ENCODE measurements at places on chromosomes 1 and 21.

DNA sequence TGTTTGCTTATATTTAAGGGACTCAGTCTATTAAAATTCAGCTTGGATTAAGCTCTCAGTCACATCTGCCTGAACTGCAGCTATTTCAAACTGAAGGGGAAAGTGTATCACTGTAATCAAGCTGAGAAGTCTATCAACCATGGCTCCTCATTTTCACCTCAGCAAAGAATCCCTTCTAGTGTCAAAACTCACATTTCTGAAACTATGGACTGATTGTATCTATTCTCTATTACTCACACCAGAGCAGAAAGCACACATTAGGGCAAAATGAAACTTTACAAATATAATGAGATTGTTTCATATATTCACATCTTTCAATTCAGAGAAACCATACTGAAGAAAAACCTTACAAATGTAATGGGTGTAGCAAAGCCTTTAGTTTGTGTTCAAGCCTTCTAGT is 14.6 kb upstream of the C1orf146 start:
- DNase-seq: no peak

- no peak for DNase-seq
Measured at GRCh38 chr1:83905315-83905907, 93.5 kb downstream of the TTLL7 start.

DNA sequence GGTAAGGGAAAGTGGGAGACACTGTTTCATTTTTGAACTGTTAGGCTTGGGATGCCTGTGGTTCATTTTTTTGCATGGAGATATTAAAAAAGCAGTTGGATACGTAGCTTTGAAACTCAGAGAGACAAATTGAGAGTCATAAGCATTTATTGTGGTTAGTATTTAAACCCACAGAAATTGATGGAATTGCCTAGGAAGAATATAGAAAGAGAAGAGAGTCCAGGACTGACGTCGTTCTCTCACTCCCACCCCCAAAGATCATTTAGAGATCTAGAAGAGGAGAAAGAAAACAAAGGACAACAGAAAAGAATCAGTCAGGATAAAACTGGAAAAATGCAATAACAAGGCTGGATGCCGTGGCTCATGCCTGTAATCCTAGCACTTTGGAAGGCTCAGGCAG is 73.2 kb upstream of the BMP8A start:
- DNase-seq: no peak

DNA sequence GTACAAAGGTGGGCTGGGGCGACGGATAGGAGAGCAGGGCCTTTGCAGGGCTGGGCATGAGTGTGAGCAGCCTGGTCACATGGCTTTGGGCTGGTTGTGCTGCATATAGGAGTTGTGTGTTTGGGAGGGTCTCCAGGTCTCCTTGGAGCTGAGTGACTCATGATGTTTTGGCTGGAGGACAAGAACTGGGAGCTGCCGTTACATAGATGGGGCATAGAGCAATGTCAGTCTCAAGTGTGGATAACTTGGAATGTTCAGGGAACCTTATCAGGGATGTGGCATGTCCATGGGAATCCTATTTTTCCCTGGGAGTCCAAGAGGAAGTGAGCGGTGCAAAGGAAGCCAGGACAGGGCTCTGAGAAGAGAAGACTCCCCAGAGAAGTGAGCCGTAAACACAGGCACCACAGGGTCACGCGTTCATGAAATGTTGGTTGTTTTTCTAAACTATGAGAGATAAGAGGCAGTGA is 136.4 kb upstream of the KCNE2 start:
- DNase-seq: no peak

DNA sequence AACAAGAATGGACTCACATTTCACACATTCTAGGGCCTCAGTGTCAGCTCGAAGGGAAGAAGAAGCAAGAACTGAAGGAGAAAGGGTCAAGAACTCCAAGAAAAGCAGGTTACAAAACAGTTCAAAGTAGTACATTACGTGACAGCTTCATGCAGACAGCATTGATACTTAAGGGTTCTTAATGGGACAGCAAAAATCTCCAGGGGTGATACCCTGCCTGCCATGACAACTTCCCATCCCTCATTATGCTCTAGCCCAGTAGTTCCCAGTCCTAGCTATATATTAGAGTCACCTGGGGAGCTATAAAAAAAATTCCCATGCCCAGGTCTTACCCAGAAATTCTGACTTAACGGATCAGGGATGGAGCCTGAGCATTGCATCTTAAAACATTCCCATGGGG is 51.2 kb upstream of the PROX1 start:
- DNase-seq: no peak

DNA sequence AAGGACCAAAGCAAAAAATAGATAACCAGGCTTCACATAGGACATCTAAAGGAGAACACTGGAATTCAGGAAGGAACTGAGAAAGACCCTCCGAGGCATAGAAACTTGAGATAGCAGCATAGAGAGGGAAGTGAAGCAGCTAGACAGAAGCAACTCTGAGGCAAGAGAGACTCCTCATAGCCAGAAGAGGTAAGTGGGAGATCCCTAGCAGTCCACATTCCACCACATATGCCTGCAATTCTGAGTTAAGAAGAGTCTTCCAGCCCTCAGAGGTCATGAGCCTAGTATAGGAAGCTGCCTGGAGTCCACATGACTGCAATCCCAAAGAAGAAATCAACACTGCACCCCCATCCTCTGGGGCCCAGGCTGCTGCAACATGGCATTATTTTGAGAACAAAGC is 13.9 kb upstream of the FGGY start:
- no peak for DNase-seq

DNA sequence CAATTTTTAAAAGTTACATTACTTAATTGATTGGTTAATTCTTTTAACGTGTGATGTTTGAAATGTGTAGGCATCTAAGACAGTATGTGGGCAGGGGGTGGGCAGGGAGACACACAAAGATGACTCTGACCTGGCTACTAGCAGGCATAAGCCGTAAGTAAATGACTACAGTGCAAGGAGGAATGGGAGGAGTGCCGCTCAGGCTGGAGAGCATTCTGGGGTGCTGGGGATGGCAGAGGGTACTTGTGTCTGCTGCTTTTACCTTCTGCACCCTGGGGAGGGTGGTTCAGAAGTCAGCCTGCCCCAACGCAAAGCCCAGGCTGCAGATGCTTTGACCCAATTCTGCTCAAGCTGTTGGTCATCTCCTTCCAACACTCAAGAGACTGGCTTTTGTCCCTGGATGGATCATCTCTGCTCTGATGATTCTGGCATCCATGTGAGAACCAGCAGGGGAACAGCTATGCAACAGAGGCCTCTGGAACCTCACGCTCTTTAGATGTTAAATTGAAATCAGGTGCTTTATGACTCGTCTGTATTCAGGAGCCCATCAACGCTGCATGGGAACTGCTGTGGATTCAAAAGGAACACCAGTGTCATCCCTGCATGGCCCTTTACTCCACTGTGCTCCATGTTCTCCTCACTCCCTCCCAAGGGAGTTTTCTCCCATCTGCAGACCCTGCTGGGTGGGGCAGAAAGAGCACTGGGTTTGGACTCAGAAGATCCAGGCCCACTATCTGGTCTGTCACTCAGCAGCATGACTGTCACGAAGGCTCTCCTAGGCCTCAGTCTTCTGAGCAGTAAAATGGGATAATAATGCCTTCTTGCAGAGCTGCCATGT is 78.8 kb downstream of the FAM78B start:
- DNase-seq: no peak

GRCh38 chr21:36646011-36646410 is 52.9 kb upstream of the SIM2 start:
- DNase-seq: no peak

- DNase-seq: no peak
Measured at GRCh38 chr1:85116856-85117255, 68.6 kb upstream of the MCOLN3 start.

DNA sequence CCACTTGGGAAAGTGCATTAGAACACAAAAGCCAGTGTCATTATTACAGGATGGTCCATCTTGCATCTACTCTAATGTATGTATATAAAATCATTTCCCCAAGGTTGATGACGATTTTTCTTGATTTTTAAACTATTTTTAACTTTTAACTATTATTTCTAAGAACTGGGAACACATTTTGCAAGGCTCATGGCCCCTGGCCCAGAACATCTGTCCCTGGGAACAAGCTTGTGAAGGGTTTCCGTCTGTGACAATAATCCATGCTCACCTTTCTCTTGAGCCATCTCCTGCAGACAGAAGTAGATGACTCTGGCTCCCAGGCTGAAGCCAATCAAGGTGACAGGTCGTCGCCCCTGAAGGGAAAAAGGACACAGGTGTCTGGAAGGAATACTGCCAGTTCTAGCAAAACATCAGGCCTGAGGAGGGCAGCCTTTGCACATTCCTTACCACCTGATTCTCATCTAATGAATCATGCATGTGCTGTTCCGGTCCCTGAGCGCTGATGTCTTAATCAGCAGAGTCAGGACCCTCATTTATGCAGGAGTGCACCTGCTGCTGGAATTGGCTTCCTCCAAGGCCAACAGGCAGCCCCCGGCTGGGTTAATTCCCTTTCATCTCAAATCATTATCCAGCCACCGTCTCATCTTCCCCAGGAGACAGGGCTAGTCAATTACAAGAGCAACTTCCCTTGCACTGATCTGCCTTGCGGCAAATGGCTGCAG is 62.5 kb downstream of the TMCO4 start:
- DNase-seq: no peak

- DNase-seq: no peak
Measured at GRCh38 chr1:84363019-84363418, 35.3 kb upstream of the DNASE2B start.

- no peak for DNase-seq
Measured at GRCh38 chr21:17343055-17343454, 169.8 kb upstream of the CXADR start.

- no peak for DNase-seq
Measured at GRCh38 chr1:6172549-6172948, 7.6 kb downstream of the CHD5 start.

DNA sequence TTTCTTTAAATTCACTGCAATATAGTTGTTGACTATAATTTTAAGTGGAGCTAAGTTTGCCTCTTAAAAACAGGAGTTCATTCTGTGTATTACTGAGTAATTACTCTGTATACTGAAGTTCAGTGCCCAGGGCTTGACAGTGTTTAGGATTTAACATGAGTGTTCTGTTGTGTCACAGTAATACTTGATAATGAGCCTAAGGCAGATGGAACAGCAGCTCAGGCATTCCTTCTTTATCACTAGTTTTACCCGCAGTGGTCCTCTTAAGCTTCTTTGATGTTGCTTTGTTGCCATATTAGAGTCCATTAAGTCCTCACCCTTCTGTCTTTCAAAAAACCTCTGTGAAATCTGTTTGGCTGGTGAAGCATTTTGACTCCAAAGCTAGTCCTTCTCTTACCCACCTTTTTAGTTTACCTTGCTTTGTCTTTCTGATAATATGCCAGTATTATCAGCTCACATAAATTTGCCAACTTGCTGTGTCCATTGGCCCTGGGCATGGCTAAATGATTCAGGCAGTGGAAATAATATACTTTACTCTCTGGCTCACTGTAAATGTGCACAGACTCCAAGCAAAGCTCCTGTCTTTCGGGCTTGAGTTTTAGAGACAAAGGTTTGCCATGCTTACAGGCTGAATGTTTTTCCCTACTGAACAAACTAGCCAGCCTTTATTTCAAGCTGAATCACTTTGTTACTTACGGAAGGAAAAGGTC is 17.7 kb downstream of the HIPK1 start:
- no peak for DNase-seq

DNA sequence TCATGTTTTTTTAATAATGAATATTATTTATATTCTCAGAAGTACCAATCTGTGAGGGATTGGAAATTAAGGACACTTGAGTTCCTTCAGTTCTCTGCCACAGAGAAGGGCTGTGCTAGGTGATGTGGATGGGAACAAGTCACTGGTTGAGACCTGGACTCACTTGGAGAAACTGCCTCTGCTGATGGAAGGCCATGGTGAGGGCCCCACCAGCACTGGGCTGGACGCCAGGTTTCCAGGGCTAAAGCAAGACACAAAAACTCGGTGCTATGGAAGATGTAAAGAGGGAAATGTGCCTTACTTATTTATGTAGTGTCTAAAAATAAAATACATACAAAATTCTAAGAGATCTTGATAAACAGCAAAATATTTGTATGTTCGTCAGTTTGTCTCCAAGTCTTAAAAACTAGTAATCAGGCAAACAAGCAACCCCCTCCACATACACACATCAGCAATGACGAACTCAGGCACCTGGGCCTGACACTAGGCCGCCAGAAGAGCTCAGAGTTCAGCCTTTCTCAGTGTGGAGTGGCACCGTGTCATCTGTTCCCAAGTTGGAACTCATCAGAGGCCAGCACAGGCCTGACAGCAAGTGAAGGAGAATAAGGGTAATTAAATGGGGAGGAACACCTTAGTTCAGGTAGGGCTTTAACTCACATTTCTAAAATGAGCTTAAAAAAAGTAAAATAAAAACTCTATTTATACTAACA is 19.6 kb downstream of the SIPA1L2 start:
- no peak for DNase-seq

DNA sequence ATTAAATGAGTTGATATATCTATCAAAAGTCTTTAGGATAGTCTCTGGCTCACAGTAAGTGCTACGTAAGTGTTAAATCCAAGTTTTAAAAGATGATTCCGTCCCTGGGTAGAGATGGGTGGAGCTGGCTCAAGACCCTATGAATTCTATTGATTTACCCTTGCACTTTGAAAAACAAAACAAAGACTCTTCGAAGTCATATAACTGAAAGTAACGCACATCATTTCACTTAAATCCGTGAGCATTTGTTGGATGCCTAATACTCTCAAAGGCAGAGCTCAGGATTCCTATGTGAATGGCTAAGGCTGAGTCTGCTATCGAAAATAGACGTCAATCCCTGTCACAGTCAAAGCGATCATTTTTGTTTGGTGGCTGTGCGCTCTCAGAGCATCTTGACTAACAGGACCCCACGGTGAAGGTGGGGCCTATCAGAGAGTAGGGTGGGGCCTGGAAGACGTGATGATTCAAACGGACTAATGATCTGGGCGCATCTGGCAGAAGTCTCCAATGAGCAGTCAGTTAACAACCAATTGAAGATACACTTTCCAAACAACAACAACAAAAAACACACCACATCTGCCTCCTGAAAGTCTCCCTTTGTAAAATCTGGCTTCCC is 1.2 kb upstream of the NUCKS1 start:
- no peak for DNase-seq

- DNase-seq: no peak
Measured at GRCh38 chr1:218739426-218739825, 394.3 kb downstream of the TGFB2 start.

- no peak for DNase-seq
Measured at GRCh38 chr1:201556841-201557571, 18.1 kb downstream of the NAV1 start.

- no peak for DNase-seq
Measured at GRCh38 chr1:244536316-244536715, 75.2 kb downstream of the CATSPERE start.

GRCh38 chr1:84742653-84743052 is 52.4 kb upstream of the SSX2IP start:
- DNase-seq: no peak

DNA sequence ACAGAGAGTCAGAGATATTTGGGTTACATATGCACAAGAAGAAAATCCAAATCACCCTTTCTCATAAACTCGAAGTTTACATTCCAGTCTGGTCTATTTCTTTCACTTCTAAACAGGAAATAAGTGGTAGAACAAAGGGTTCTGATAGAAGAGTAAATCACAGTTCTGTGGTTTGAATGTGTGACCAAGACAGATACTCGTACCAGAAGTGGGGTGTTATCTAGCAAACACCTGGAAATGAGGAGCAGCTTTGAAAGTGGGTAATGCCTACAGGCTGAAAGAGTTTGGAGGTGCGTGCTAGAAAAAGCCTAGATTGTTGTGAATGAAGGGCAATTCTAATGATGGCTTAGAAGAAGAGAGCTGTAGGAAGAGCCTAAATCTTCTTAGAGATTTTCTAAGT is 74.7 kb downstream of the FH start:
- DNase-seq: no peak
